Breast epithelium (tissue), 4 donors: ENCODE measurements at places on chromosomes 3 and 15. TPM values are rescaled to one million over a fixed set of nuclear protein-coding genes. Genes with fewer than 3 reads are reported as not detected.

The NSMCE3 gene
- 8.2 TPM for total RNA-seq

- no peak for DNase-seq
Measured at GRCh38 chr3:188169830-188170455, 16.0 kb downstream of the LPP start.

- no peak for DNase-seq
Measured at GRCh38 chr3:196063971-196064370, 17.9 kb downstream of the TFRC start.

DNA sequence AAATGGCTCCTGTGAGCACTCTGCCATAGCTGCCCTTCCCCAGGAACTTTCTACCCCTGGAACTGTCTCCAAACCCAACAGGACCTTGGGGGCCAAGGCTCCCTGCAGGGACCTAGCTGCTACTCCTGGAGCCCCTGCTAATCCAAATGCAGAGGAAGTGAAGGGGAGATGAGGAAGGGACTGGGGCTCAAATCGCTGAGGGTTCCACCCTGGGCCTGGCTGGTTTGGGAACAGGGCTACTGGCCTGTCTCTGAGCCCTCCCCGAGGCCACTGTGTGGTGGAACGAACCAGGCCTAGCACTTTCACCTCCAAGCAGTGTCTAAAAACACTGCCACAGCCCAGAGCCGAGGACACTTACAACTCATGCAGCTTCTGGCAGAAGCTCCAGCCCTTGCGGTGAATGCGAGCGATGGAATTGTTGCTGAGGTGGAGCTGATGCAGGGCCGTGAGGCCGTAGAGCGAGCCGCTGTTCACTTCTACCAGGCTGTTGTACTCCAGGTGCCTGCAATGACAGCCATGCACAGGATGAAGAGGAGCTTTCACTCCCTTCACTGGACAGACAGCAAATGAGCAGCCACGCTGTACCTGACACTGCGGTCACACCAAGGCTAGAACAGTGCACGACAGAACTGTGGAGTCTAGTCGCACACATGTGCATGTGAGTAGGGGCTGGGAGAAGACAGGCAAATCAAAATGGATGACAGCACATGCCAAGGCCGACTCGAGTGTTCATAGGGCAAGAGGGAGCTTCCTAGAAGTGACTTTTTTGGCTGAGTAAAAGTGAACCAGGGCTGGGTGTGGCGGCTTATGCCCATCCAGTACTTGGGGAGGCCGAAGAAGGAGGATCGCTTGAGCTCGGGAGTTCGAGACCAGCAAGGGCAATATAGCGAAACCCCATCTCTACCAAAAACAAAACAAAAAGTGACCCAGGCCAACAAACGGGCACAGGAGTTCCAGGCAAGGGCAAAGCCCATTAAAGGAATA, 90.8 kb downstream of the LRIG1 start:
- no peak for DNase-seq

DNA sequence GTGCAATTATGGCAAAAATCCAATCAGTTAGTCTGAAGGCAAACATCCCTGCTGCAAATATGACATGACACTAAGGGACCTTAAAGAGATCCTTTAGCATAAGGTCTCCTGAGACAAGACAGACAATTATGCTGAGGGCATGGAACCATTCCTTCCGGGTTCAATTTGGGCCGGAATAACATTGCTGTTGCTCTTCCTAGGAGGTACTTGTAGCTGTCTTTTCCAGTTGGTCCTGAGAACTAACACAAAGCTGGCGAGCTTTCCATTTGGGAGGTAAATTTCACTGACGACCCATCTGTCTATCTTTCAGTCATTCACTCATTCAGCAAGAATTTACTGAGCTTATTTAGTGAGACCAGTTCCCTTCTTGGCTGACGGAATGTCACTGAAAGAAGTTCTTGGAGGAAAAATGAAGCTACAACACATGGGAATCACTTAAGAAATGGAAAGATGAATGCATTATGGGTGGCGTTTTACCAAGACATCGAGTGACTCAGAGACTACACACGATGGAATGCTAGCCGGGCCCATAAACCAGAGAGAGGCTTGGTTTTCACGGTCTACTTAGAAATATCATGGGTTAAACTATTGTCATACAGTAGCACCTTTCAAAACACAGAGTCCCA, 215.5 kb downstream of the PDZRN3 start:
- DNase-seq: no peak

- DNase-seq: no peak
Measured at GRCh38 chr15:68711406-68711805, 109.3 kb downstream of the ANP32A start.

DNA sequence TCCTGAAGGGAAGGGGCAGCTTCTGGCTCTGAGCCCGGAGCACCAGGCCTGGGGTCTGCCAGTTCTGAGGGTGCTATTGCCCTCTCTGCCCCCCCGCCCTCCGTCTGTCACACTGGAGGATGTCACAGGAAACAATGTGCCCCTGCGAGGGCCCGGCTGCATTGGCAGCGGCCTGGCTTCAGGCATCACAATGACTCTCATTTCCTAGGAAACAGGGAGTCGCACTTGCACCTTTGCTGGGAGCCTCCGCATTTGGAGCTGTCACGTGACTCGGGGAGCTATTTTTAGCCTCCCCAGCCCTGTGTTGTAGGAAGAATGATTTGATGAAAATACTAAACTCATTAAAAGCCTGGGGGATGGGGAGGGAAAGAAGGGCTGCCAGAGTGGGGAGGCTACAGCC, 518.9 kb downstream of the SHQ1 start:
- DNase-seq: no peak

GRCh38 chr3:64443546-64444381, 218.5 kb upstream of the PRICKLE2 start:
- no peak for DNase-seq

DNA sequence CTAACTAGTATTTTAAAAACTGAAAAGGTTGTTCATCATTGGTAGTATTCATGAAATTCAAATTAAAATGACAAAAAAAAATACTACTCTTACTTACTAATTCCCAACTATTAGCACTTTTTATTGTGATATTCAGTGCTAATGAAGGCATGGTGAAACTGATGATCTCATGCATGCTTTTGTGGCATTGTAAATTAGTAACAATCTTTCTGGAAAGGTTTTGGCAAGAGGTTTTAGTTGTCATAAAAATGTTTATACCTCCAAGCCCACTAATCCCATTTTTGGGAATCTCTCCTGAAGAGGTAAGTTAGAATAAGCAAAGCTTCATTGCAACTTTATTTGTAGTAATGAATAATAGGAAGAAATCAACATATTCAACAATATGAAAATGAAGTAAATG, 53.0 kb downstream of the LYSMD4 start:
- no peak for DNase-seq

The SRGAP3 gene
- total RNA-seq: 21.5 TPM

DNA sequence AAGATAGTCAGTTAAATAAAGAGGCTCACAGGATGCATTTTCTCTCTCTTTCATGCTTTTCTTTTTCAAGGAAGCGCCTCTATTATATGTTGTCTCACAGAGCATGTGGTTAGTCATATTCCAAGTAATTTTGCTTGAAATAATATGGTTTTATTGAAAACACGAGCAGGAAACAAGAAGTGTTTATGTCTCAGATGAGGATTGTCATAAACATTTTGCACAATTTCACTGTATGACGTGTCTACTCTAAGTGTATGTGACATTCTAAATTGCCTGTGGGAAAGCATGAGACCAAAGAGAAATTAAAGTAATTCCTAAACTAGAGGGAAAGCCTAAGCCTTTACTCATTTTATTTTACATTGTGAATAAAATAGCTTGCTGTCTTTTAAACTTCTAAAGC, 818.6 kb downstream of the EPHA3 start:
- no peak for DNase-seq
